Breast epithelium (tissue), 4 donors: ENCODE measurements at places on chromosomes 7 and 10. TPM values are rescaled to one million over a fixed set of nuclear protein-coding genes. Genes with fewer than 3 reads are reported as not detected.

- no peak for DNase-seq
Measured at GRCh38 chr10:90561666-90562065, 296.2 kb downstream of the HTR7 start.

DNA sequence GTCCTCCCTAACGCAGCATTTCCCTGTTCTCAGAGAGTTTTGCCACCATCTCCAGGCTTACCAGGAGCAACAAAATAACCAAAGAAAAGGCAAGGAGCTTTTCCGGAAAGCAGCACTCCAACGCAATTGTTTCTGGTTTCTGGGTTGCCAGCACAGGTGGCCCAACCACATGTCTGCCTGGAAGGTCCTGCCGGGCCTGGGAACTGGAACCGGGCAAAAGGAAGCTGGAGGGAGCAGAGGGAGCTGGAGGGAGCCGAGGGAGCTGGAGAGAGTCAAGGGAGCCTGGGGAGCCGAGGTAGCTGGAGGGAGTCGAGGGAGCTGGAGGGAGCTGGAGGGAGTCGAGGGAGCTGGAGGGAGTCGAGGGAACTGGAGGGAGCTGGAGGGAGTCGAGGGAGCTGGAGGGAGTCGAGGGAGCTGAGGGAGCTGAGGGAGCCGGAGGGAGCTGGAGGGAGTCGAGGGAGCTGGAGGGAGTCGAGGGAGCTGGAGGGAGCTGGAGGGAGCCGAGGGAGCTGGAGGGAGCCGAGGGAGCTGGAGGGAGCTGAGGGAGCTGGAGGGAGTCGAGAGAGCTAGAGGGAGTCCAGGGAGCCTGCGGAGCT lies 54.6 kb downstream of the STK32C start:
- DNase-seq, result no peak

DNA sequence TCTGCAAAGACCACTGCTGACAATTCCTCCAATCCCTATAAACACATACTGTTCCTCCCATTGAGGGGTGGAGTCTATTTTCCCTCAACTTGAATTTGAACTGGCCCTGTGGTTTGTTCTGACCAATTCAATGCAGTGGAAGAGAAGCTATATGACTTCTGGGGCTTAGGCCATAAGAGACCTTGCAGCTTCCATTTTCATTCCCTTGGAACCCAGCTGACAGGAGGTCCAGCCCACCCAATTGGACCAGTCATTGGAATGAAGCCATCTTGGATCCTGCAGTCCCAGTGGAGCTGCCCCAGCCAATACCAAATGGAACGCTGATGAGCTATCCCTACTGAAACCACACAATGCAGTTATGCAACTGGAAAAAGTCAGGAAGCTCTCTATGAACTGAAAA lies 8.9 kb upstream of the TMED4 start:
- no peak for DNase-seq

DNA sequence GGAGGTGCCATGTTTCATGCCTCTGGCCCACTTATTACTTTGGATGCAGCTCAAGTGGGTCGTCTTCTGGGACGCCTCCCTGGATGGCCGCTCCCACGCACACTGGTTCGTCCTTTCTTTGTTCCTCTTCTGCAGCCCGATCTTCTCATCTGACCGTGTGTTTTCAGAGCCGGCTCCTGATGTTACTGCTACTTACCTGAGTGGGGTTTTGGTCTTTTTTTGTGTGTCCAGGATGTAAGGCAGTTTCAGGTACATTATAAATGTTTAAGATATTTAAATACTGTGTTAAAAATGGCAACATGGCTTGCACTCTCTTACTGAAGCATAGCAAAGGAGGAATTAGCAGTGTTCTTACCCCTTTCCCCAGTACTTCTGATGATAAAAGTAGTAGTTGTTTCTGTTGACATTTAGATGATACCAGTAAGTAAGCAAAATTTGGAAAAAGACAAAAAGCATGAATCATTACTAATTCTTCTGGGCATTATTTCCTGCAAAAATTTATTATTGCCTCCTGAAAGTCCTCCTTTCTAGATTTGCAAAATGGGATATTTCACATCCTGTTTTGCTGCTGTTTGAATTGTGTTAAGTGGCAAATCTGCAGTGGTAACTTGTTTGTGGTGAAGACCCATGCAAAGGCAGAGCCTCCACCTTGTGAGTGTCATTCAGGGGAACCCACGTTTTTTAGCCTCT lies 59.4 kb downstream of the SHH start:
- no peak for DNase-seq

DNA sequence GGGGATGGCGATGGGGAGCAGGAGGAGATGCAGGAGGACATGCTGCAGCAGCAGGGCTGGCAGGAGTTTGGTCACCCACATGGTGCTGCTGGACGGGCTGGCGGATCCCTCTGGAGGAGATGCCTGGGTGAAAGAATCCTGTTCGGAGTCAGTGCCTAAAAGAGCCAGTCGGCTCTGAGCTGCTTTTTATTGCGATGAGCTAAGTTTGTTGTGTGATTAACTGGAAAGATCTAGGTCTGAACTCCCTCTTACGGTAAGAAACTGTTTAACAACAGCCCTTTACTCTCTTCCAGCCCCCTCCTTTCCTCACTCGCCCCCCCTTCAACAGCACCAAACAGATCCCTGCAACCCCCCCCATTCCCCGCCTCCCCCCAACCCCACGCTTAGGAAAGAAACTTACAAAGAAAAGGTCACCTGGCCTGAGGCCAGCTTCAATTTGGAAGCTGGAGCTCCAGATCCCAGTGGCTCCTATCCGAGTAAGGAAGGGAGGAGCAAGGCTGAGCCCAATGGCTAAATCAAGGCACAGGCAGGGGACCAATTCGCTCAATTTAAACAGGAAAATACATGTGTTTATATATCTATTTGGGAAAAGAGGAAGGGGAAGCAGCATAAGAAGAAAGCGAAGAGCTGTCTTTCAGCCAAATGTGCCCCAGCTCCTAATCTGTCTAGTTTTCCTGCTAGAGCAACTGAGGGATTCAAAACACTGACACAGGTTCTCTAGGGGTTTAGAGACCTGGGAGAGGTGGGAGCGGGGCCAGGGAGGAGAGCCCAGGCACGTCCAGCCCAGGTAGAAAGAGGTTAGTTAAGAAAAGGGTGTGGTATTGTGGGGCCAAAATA lies at the start of gene HGF:
Gene HGF, minus strand, starts transcription at position 157 of the 837 bp plus-strand sequence. Its CDS starts 76 bp downstream, at position 81.
- DNase-seq, result peak; percentile 52

GRCh38 chr7:51102828-51103227 lies 213.8 kb downstream of the COBL start:
- DNase-seq, result no peak

DNA sequence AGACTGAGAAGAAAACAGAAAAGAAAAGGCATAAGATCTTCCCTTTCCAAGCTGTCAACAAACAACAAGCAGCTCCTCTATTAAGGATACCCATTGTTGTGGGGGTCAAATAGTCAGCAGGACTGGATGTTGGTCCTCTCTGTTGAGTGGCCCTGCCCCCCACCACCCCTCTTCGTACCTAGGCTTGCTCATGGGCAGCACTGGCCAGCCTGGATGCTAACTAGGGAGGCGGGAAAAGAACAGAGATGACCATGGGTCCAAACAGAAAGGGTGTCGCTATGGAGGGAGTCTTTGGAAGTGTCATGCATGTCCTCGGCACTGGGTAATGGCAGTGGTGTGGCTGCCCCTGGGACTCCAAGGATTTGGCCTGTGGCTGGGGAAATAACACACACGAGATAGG lies 45.6 kb downstream of the SPDYE5 start:
- no peak for DNase-seq

GRCh38 chr10:23370106-23370505 lies 25.5 kb upstream of the C10orf67 start:
- DNase-seq, result no peak

DNA sequence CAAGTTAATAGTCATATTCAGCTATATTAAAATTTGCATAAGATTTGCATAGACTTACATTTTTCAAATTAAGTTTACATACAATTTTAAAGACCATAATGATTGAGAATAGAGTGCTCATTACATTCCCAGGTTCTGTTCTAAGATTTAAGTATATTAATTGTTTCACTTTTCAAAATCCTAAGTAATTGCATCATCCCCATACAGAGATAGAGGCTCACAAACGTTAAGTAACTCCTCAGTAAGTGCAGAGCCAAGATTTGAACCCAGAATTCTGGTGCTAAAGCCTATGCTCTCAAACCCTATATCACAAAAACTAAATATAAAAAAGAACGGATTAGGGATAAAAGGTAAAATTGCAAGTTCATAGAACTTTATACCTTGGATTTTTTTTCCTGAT lies 2.1 kb downstream of the ITIH5 start:
- DNase-seq, result no peak

DNA sequence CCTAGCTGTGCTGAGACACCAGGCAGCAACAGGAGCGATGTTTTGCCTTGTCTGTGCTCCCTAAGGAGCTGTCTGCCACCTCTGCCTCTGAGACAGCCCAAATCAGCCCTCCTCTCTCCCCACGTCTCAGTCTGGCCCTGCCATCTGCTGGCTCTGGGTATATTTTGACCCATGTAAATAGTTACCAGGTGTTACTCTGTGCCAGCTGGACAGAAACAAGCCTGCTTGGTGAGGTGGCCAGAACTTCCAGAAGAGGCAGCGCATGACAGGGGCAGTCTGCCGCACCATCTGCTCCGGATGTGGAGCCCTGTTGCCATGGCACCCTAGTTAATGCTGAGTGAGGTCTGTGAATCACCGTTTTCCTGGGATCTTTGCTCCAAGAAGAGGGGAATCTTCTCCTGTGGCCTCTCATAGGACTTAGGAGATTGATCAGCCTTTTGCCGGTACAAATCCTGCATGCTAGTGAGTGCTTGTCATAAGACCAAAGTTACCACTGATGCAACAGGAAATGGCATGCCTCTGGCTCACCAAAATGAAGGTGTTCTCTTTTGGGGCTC lies 31.8 kb downstream of the GSTO2 start:
- DNase-seq, result no peak

- DNase-seq, result no peak
Measured at GRCh38 chr10:21494191-21495001, 31.1 kb downstream of the SKIDA1 start.

- DNase-seq, result no peak
Measured at GRCh38 chr10:6757158-6757557, 177.1 kb upstream of the PRKCQ start.

CFTR gene
- total RNA-seq, result 16.4 TPM

CARD11 gene
- total RNA-seq, result 0.80 TPM

CCAR1 gene
- total RNA-seq, result 70.8 TPM

CLCN1 gene
- total RNA-seq, result not detected
